ENCODE measurements at places on chromosomes 4 and X.

DNA sequence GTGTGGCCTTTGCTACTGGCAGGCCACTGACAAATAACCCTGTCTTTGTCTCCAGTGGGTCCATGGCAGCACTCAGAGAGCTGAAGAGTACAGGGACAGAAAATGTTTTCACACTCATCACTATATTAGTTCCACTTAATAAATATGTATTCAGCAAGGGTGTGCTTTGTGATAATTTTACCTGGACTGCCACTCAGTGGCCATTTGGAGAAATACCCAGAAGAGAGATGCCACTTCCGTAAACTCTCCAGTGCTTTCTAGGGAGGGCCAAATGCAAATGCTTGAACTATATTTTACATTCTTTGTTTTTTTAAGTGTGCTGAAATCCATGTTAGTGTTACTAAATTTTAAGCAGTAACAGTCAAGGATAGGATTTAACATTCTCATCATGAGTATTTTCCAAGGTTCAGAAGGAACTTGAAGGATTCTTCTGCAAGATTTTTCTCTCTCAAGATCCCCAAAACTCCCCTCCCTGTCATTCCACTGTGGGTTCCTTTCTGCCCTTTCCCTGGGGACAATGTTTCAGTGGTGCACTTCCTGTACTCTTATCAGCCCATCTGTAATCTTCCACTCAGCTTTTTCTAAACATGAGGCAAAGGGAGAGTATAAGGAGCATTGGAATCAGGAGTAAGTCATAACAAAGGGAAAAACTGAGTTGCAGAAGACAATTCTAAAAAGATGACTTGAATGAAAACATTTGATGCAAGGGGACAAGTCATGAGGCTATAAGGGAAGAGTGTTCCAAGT, 46.0 kb downstream of the TFDP3 start:
- DNase-seq, result no peak

- no peak for DNase-seq
These were observed 2.4 kb downstream of the RAP2C start for GRCh38 chrX:132216806-132217202.

- DNase-seq, result no peak
These were observed 389.8 kb upstream of the PCDH10 start for GRCh38 chr4:132759199-132759780.

- no peak for DNase-seq
These were observed 48.7 kb downstream of the DDX60 start for GRCh38 chr4:168269896-168270295.

DNA sequence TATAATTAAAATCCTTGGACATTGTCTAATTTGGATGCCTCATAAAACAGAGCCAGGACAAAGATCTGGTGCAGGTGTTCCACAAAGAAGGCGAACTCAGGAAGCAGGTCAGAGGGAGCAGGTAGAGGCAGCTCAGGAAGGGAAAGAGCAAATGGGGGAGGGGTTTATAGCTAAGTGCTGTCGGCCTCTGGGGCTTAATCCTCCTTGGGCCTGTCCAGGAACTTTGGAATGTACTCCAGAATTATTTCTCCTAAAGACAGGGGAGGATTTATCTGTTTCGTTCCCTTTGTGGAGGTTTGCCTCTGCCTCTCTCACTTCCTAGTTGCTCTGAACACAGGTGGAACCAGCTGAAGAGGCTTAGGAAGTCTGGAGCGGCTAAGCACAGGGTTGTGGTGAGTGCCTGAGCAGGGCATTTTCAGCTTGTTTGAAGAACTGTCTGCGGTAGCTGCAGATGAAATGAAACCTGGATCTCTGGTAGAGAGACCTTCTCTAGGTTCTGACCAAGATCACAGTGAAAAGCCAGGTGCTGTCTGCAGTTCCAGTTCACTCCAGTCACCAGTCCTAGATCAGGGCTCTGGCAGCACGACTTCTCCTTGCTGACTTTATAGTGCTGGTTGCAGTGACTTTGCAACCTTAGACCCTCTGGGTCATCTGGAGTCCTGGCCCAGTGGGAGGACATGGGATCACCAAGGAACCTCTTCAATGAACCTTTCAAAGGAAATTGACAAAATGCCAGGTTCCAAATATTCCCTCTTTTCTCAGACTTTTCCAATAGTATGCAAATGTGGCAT, 519.2 kb downstream of the PCDH10 start:
- no peak for DNase-seq

DNA sequence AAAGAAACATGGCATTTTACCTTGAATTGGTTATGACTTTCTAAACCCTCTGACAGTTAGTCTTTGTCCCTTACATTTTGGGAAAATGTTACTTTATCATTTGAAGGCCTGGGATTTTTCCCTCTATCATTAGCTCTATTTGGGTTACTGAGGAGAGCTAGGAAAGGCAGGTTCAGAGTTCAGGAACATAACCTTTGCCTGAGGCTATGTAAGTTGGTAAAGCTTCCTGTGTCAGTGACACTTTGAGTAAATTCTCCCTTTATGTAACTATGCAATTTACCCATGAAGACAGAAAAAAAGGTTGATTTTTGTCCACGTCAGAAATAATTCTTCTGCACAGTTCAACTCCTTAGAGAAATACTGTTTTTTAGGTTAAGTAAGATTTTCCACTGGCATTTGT, 171.8 kb upstream of the NRK start:
- no peak for DNase-seq

GRCh38 chr4:85686398-85686797, 211.4 kb downstream of the ARHGAP24 start:
- DNase-seq, result no peak
